ENCODE measurements at places on chromosomes 6 and 20.
A peak's percentile ranks its signal among the peaks of the same experiment; 100 is the strongest.

DNA sequence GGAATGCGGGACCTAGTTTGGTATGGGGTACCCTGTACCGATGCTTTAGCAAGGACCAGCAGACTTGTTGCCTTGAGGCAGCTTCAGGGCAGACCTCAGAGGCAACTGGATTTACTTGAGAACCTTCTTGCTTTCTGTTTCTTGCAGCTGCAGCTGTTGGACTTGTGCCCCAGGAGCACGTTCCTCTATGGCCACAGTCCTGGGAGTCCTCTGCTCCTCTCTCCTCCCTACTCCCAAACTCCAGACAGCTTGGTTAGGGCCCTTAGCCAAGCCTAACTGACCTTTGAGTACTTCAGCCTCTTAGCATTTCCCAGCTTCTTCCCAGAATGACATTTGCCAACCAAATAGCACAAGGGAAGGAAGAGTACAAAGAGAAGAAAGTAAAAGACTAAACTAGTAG, 34.7 kb downstream of the GHRH start:
- DNase-seq, result peak; percentile 51

DNA sequence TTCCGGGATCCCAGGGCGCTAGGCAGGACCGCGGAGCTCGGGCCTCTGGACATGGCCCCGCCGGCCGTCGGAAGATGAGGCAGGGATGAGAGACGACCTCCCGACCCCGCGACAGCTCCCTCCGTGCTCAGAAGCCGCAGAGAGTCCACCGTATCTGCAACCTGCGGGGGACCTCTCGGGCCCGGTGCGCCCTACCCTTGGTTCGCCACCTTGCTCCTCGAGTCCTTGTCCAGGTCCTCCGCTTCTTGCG, 301 bp downstream of the PPP1R3D start:
- DNase-seq, result no peak

GRCh38 chr6:79557673-79558467, 20.6 kb upstream of the LCA5 start:
- peak; percentile 15 for DNase-seq

- DNase-seq, result peak; percentile 25
These were observed 47.8 kb downstream of the ARHGAP40 start for GRCh38 chr20:38649275-38649891.

DNA sequence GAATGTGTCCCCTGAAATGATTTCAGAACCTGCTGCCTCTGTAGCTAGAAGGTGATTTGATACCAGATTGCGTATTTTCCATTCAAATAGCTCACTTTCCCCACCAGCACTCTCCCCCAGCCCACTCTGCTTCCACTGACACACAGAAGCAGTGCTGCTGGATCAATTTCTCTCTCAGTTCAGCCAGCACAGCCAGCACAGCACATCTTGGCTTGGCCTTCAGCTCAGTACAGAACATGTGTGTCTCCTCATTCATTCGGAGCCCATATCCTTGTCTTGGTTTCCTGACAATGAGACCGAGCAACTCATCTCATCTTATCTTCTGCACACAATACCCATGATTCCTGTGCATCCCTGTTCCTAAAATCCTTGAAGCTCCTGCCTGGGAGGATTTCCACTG, 33.8 kb upstream of the CD83 start:
- no peak for DNase-seq

DNA sequence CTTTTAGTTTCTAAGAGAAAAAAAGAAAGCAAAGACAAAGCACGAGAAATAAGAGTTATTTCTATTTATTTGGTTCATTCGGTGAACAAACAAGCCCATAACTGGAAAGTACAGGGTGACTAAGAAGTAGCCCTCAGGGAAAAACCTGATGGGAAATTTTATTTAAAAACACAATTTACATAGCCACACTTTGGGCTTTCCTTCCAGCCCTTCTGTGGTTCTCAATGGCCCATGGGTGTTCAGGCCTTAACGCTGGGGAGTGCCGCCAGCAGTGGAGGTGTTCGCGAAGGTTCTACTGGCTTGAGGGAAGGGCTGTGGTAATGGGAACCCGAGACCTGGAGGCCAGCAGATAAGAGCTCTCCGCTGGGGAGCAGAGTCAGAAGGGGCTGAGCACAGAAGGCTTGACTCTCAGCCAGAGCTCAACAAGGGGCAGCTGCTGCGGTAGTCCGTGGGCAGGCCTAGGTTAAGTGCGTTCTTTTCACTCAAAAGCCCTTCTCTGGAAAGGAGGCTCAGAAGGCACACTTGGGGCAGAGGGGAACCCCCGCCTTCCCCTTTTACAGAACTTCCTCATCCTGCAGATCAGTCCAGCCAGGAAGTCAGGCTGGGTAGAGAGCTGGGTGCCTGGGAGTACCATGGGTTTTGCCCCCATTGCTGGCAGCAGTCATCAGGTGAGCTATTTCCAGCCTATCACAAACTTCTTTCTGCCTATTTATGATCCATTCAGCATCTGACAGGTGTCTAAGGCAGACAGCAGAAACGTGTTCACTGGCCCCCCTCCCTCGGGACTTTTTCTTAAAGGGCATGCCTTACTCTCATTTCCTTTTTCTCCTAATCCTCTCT, 8.8 kb upstream of the CD83 start:
- DNase-seq, result no peak

DNA sequence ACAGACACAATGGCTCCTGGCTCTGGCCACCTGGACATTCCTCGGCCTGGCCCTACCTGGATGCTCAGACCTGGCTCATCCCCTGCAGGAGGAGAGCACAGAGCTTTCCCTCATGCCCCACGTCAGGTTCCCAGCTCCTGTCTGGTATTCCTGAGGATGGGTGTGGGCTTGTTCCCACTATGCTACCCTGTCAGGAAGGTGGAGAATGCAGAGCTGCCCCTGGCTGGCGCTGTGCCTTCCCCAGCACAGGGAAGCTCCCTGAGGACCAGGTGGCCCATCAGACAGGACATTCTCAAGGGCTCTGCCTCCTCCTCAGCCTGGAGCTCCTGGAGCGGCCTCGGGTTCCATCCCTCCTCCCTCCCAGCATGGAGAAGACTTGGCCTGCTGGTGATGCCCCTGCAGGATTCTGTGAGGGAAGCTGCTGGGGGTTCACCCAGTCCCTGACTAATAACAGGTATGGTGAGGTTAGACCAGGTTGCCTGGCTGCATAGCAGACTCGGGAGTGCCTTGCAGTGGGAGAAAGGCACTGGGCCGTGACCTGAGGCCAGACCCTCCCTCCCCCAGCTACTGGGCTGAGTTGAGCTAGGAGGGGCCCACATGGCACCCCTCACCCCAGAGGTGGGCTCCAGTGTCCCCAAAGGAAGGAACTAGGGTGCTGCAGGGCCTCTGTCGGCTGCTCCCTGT, 156.0 kb upstream of the MLN start:
- DNase-seq, result no peak

DNA sequence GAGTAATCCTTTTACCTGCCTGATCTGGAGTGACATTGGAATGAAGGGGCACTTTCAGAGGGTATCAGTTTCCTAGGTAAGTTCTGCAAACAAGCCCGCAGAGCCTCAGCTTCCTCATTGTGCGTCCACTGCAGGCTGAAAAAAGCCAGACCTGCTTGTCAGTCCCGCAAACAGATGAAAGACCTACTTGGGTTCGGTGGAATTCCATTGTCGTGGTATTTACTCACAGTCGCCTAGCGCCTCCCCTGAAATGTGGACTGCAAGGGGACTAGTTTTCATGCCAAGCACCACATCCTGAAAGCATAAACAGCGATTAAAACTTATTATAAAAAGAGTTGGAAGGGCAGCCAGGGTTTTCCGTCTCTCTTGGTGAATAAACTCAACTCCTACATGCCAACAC, 121.5 kb downstream of the PAX1 start:
- no peak for DNase-seq

GRCh38 chr20:34515484-34516246, 557 bp upstream of the DYNLRB1 start:
- peak; percentile 43 for DNase-seq

GRCh38 chr6:168671863-168672546, 231.0 kb downstream of the SMOC2 start:
- no peak for DNase-seq

DNA sequence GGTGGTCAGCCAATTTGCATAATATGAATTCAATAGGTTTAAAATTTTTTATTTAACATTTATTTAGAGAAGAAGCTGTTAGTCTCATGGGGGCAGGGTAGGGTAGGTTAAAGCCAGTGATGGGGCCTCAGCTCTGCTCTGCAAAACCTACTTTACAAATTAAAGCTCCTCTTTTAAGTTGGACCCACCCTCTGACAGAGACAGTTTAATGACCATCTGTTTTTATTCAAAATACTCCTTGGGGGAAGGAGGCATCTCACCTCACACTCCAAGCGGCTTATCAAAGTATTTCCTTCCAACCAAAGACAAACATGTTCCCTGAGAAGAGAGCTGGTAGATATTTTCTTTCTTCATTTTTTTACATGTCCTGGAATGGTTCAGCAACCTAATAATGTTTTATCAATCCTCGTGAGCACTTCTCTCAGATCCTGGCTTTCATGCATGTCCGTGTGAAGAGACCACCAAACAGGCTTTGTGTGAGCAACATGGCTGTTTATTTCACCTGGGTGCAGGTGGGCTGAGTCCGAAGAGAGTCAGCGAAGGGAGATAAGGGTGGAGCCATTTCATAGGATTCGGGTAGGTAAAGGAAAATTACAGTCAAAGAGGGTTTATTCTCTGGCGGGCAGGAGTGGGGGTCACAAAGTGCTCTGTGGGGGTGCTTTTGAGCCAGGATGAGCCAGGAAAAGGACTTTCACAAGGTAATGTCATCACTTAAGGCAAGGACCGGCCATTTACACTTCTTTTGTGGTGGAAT, 184.7 kb downstream of the GJA1 start:
- DNase-seq, result no peak

- DNase-seq, result peak; percentile 56
These were observed 1.4 kb downstream of the QKI start for GRCh38 chr6:163415620-163416556.

DNA sequence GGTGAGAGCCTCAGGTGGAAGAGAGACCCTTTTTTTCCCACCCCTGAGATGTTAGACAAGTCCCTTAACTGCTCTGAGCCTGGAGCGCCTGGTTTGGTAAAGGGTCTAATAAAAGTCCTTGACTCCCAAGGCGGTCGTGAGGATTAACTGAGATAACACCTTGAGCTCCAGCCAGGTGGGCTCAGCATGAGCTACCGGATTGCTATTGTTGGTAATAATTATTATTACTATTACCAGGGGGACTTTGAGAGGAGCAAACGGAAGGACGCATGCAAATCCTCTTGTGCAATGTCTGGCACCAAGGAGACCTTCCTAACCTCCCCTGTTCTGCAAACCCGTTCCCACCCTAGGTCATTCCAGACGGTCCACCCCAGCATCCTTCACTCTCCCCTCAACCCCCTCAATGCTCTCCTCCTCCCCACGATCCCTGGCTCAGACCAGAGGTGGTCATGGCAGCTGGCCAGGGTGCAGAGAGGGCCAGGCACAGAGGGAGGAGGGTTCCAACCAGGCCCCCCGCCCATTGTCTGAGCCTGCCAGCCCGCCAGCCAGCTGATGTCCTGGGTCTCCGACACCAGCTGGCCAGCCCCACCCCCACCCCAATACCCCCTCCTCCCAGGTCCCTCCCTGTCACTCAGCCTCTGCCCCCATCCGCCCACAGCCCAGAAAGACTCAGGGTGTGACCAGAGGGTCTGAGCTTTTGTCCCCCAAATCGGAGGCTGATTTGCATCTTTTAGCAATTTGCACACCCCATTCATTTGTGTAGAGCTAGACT, 14.3 kb upstream of the CBFA2T2 start:
- no peak for DNase-seq

DNA sequence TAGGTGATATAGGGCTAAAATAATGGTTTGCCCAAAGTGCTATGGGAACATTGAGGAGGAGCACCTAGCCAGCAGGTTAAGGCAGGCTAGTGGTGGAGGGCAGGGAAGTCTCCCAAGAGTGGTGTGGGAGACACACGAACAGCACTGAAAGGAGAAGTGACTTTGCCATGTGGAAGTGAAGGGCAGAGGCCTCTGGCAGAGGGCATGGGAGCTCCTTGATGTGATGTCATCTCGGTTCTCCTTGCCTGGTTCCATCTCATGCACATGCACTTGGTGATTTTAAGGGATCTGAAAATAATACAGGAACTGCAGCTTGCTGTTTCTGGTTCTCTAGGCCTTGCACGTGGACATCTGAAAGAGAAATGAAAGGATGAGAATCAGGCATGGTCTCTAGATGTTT, 4.7 kb upstream of the MAP3K4 start:
- DNase-seq, result no peak

- peak; percentile 93 for DNase-seq
These were observed 91.1 kb upstream of the HIVEP1 start for GRCh38 chr6:11921017-11921438.

- no peak for DNase-seq
These were observed 19.2 kb upstream of the TBC1D22B start for GRCh38 chr6:37238381-37238780.

- DNase-seq, result peak; percentile 67
These were observed 251.1 kb upstream of the TBX18 start for GRCh38 chr6:85015396-85015990.

- DNase-seq, result no peak
These were observed 36.8 kb downstream of the NCR2 start for GRCh38 chr6:41371992-41372831.

DNA sequence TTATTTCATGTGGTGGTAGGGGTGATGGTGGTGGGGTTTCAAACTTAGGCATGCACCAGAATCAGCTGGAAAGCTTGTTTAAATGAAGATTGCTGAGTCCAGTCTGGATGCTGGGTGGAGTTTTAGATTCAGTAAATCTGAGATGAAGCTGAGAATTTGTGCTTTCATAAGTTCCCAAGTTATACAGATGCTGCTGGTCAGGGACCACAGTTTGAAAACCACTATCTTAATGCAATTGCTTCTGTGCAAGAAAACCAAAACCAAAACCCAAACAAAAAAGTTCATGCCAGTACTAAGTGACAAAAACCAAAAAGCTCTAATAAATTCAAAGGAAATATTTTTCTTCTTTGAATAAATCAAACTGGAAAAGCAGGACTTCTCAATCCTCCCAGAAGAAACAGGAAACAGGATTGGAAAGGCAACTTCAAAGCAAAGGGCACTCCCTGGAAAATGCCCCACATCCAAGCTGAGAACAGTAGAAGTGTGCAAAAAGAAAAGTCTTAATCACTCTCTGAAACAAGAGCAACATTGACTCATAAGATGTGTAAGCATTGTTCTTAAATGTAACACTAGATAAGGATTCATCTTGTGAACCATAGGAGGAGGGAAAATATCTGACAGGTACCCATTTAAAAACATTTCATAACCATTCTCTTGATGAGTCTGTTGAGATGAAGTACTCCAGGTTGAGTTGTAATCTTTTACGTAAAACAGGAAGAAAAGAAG, 481.5 kb upstream of the HSF2 start:
- peak; percentile 28 for DNase-seq

- DNase-seq, result peak; percentile 70
These were observed 102.3 kb downstream of the HIVEP2 start for GRCh38 chr6:142842418-142843261.

- DNase-seq, result no peak
These were observed 152.1 kb upstream of the RNF24 start for GRCh38 chr20:4167261-4168021.

- no peak for DNase-seq
These were observed 22.4 kb upstream of the UTRN start for GRCh38 chr6:144262470-144263369.

DNA sequence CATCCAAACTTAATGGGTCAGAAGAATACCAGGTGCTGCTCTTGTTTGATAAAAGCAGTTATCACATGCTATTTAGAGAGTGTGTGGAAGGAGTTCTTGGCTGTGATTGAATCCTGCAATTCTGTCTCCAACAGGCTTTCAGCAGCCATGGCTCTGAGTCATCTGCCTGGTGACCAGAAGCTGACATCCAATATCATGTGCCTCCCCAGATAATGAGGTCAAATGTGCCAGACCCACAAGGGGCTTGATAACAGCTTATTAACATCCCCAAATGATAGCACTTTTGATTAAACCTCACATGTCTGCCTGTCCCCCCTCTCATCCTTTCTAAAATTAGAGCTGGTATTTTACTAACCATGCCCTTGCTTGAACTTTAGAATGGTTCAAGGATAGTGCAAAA, 175.7 kb upstream of the PLN start:
- peak; percentile 75 for DNase-seq

All from fibroblast of mammary gland (primary cell).